ENCODE measurements at places on chromosomes 7 and 10. TPM values are rescaled to one million over a fixed set of nuclear protein-coding genes. Genes with fewer than 3 reads are reported as not detected.

- no peaks in the 10 kb centered on the region for H3K36me3 ChIP-seq
- H3K27me3 ChIP-seq = no peaks in the 10 kb centered on the region
- no peaks in the 10 kb centered on the region for H3K4me1 ChIP-seq
- no peak overlapping the region for H3K27ac ChIP-seq
- DNase-seq = no peak
These were observed 44.5 kb downstream of the ICA1 start for GRCh38 chr7:8217200-8218068.

GRCh38 chr10:119306514-119306951 lies 99.2 kb downstream of the GRK5 start:
- no peak for DNase-seq
- no peaks in the 10 kb centered on the region for H3K27me3 ChIP-seq
- peak overlapping the region; percentile 86 for H3K27ac ChIP-seq
- H3K4me3 ChIP-seq = no peak overlapping the region
- no peaks in the 10 kb centered on the region for H3K36me3 ChIP-seq
- H3K4me1 ChIP-seq = peaks cover 5% of the 10 kb centered on the region

- DNase-seq = no peak
- H3K4me1 ChIP-seq = no peaks in the 10 kb centered on the region
- no peaks in the 10 kb centered on the region for H3K27me3 ChIP-seq
- no peak overlapping the region for H3K27ac ChIP-seq
These were observed 54.1 kb upstream of the ANTXRL start for GRCh38 chr10:46232666-46233065.

- peak within 1 kb of the TSS; percentile 85 for H3K4me3 ChIP-seq
- no peaks in the 10 kb centered on the region for H3K27me3 ChIP-seq
- H3K36me3 ChIP-seq = no peaks in the 10 kb centered on the region
- DNase-seq = peak; percentile 87
- H3K4me1 ChIP-seq = no peaks in the 10 kb centered on the region
These were observed at the start of gene MAGI2 for GRCh38 chr7:79453558-79454360. Gene MAGI2 (minus strand): TSS chr7:79453667. CDS start chr7:79453320, 347 bp downstream.

DNA sequence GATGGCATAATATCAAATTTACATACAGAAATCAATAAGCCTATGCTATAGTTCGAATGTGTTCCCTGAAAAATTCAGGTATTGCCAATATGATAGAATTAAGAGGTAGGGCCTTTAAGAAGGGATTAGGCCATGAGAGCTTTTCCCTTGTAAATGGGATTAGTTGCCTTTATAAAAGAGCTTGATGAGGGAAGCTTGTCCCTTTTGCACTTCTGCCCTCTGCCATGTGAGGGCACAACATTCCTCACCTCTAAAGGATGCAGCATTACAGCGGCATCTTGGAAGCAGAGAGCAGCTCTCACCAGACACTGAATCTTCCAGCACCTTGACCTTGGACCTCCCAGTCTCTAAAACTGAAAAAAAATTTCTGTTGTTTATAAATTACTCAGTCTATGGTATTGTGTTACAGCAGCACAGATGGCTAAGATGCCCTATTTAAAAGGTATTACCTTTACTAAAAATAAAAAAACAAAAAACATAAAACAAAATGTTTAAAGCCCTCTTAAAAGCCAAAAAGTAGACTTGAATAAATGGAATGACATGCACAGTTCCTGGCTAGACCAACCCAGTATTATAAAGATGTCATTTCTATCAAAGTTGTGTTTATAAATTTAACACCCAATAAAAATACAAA lies 909.6 kb downstream of the REEP3 start:
- no peak for DNase-seq
- H3K27ac ChIP-seq = no peak overlapping the region
- no peaks in the 10 kb centered on the region for H3K27me3 ChIP-seq
- H3K4me3 ChIP-seq = no peak overlapping the region
- no peaks in the 10 kb centered on the region for H3K36me3 ChIP-seq

GIMAP7 gene
- 70.8 TPM for total RNA-seq

ZPBP gene
- total RNA-seq = not detected

HMX2 gene
- total RNA-seq = not detected

CFAP69 gene
- total RNA-seq = 13.1 TPM

RASA4B gene
- 23.6 TPM for total RNA-seq

All from uterus (tissue), 4 donors.